ENCODE measurements at places on chromosomes 16 and 17. TPM values are rescaled to one million over a fixed set of nuclear protein-coding genes. Genes with fewer than 3 reads are reported as not detected.
A peak's percentile ranks its signal among the peaks of the same experiment; 100 is the strongest.

Gene TMC8
- total RNA-seq, result 24.6 TPM

- H3K4me1 ChIP-seq, result no peaks in the 10 kb centered on the region
- no peak for DNase-seq
- no peaks in the 10 kb centered on the region for H3K27me3 ChIP-seq
- H3K4me3 ChIP-seq, result no peak overlapping the region
- H3K36me3 ChIP-seq, result no peaks in the 10 kb centered on the region
- peak overlapping the region; percentile 33 for H3K27ac ChIP-seq
These were observed 23.2 kb downstream of the CDH3 start for GRCh38 chr16:68668266-68668665.

- no peak for DNase-seq
- no peaks in the 10 kb centered on the region for H3K4me1 ChIP-seq
- no peak overlapping the region for H3K4me3 ChIP-seq
- H3K36me3 ChIP-seq, result no peaks in the 10 kb centered on the region
- no peak overlapping the region for H3K27ac ChIP-seq
- H3K27me3 ChIP-seq, result no peaks in the 10 kb centered on the region
These were observed 135.6 kb downstream of the MSI2 start for GRCh38 chr17:57391857-57392471.

DNA sequence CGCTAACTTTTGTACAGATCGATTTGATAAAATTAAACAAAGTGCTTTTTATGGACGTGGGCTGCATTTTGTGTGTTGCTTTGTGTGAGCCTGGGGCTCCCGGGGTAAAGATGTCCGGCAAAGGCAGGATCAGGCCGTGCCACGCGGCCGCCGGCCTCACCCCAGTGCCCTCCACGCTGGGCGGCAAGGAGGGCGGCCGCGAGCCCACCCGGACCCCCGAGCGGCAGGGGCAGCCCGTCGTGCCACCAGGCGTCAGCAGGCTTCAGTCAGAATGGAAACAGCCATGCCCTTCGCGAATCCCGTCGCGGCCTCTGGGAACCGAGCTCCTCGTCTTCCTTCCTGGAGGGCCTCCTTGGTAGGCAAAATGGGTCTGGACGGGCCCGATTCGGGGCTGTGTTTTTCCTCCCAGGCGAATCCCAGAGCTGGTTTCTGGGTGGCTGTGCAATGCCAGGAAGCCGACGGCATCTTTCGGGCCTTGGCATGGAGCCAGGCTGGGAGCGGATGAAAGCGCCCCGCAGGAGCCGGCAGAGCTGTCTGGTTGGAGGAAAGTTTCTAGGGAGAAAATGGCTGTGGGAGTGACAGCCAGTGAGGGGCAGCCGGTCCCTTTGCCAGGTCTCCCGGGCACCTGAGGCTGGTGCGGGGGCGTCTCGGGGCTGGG lies 5.5 kb downstream of the SOX8 start:
- no peak overlapping the region for H3K27ac ChIP-seq
- H3K27me3 ChIP-seq, result no peaks in the 10 kb centered on the region
- no peaks in the 10 kb centered on the region for H3K36me3 ChIP-seq
- no peak for DNase-seq
- H3K4me3 ChIP-seq, result no peak overlapping the region

Gene CACNA1G
- total RNA-seq, result 4.9 TPM

GRCh38 chr17:36127911-36128310 lies 24.3 kb downstream of the CCL4 start:
- no peaks in the 10 kb centered on the region for H3K36me3 ChIP-seq
- no peaks in the 10 kb centered on the region for H3K4me1 ChIP-seq
- DNase-seq, result no peak

- no peak for DNase-seq
- H3K27ac ChIP-seq, result no peak overlapping the region
- H3K4me1 ChIP-seq, result no peaks in the 10 kb centered on the region
- H3K27me3 ChIP-seq, result no peaks in the 10 kb centered on the region
- no peaks in the 10 kb centered on the region for H3K36me3 ChIP-seq
These were observed 1226.0 kb downstream of the CDH8 start for GRCh38 chr16:60810250-60810649.

Gene TMC5
- total RNA-seq, result not detected

Gene TBX4
- not detected for total RNA-seq

DNA sequence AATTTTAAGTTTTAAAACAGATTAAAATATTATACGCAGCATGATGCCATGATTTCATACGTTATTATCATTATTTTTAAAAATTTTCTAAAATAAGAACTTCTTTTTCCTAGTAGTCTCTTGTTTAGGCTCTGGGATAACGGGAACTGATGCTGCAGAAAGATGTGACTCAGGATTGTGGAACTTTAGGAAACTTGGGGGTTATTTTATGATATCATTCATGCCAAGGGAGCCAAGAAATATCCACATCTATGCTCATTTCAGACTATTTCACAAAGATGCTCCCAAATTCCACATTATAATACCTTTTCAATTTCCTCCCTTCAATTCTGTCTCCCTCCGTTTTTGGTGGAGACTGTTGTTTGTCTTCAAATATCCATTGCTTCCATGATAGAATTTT lies 236.4 kb downstream of the HS3ST3A1 start:
- H3K36me3 ChIP-seq, result no peaks in the 10 kb centered on the region
- H3K4me1 ChIP-seq, result no peaks in the 10 kb centered on the region
- DNase-seq, result no peak
- no peaks in the 10 kb centered on the region for H3K27me3 ChIP-seq
- no peak overlapping the region for H3K4me3 ChIP-seq

Gene LGALS9B
- total RNA-seq, result 0.98 TPM

DNA sequence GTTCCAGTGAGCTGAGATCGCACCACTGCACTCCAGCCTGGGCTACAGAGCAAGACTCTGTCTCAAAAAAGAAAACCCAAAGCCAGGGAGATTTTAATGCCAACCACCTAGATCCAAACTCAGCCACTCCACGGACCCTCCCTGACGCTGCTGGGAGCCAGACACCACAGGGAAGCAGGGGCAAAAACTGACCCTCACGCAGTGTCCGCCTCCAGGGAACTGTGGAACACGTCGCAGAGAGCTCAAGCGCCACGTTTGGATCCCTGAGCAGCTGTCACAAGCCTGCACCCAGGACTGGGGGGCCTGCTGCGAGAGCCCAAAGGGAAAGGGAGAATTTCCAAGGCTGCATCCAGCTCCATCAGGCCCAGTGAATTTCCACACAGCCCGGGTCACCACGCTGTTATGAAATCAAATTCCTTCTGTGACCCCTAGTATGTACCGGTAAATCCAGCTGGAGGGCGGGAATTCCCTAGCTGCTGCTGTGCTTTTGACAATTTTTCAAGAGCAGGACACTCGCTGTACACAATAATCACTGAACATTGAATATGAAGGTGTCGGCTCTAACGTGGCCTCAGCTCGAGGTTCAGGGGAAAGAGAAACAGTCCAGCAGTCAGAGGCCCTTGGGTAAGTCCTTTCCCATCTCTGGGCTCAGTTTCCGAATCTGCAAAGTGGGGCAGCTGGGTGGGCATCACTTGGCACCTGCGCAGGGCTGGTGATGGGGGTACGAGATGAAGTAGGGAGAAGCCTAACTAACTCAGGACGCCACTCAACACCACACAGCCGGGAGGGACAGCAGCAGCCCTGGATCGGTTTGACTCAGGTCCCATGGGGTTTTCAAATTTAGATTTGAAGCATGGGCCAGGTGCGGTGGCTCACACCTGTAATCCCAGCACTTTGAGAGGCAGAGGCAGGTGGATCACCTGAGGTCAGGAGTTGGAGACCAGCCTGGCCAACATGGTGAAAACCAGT lies 8.6 kb downstream of the CARHSP1 start:
- H3K4me3 ChIP-seq, result no peak overlapping the region
- peak overlapping the region; percentile 62 for H3K27ac ChIP-seq
- H3K27me3 ChIP-seq, result no peaks in the 10 kb centered on the region
- peaks cover 71% of the 10 kb centered on the region for H3K4me1 ChIP-seq

GRCh38 chr16:19102187-19102872 lies 11.4 kb upstream of the ITPRIPL2 start:
- no peak overlapping the region for H3K27ac ChIP-seq
- DNase-seq, result no peak
- H3K4me3 ChIP-seq, result no peak overlapping the region

DNA sequence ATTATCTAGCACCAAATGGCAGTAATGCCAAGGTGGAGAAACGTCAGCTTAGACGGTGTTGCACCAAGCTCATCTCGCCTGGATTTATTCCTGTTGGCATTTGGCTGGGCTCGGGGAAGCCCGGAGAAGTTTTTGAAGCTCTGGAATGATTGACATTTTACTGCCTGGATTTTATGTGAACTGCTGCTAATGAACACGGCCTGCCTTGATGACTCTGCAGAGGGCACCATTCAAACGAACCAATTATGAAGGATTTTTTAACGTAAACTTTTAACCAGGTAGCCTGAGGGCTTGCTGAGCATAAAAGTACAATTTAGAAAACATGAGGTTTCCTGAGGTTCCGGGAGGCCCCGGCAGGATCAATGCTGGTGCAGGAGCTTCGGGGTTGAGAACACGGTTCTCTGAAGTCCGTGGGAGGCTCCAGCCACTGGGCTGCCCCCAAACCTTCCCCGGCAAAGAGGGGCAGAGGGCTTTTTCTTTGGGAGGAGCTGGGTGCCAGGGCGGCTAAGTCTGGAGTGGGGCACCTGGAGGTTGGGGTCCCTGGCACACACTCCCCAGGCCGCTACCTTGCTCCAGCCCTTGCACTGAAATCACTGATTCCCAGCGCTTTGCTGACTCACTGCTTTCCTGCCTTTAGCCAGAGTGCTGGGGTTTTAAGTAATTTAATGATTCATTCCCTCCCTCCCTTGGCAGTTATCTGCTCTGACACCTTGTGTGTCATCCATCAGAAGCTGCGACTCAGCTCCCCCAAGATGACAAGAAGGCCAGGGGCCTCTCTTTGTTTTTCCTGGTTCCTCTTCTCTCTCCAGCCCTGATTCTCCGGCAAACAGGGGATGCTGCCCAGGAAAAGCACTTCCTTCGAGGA lies 161.2 kb upstream of the IRX3 start:
- H3K4me3 ChIP-seq, result no peak overlapping the region
- H3K4me1 ChIP-seq, result peaks cover 20% of the 10 kb centered on the region
- H3K27ac ChIP-seq, result no peak overlapping the region
- DNase-seq, result no peak

- DNase-seq, result no peak
- H3K27ac ChIP-seq, result no peak overlapping the region
- H3K27me3 ChIP-seq, result no peaks in the 10 kb centered on the region
These were observed 10.9 kb upstream of the SP2 start for GRCh38 chr17:47884905-47885730.

Gene ETV4
- 5.4 TPM for total RNA-seq

Gene NOMO2
- total RNA-seq, result 58.4 TPM

Gene TOM1L1
- total RNA-seq, result 17.7 TPM

Gene ZFP1
- total RNA-seq, result 11.3 TPM

- peak overlapping the region; percentile 59 for H3K4me3 ChIP-seq
- H3K36me3 ChIP-seq, result no peaks in the 10 kb centered on the region
- peaks cover 21% of the 10 kb centered on the region for H3K4me1 ChIP-seq
- DNase-seq, result no peak
- H3K27me3 ChIP-seq, result no peaks in the 10 kb centered on the region
These were observed 393 bp downstream of the PSMC3IP start for GRCh38 chr17:42577140-42577531.

Gene CDH13
- 123 TPM for total RNA-seq

Gene BOLA2B
- 292 TPM for total RNA-seq

GRCh38 chr17:6577686-6578263 lies 21.4 kb upstream of the PITPNM3 start:
- no peak for DNase-seq
- H3K36me3 ChIP-seq, result peaks cover 9% of the 10 kb centered on the region
- peaks cover 14% of the 10 kb centered on the region for H3K4me1 ChIP-seq
- H3K4me3 ChIP-seq, result no peak overlapping the region
- H3K27me3 ChIP-seq, result no peaks in the 10 kb centered on the region

GRCh38 chr17:81685108-81685507 lies 1.3 kb downstream of the HGS start:
- H3K27ac ChIP-seq, result no peak overlapping the region
- H3K36me3 ChIP-seq, result no peaks in the 10 kb centered on the region
- H3K4me1 ChIP-seq, result peaks cover 48% of the 10 kb centered on the region
- H3K27me3 ChIP-seq, result no peaks in the 10 kb centered on the region
- peak overlapping the region; percentile 100 for H3K4me3 ChIP-seq

DNA sequence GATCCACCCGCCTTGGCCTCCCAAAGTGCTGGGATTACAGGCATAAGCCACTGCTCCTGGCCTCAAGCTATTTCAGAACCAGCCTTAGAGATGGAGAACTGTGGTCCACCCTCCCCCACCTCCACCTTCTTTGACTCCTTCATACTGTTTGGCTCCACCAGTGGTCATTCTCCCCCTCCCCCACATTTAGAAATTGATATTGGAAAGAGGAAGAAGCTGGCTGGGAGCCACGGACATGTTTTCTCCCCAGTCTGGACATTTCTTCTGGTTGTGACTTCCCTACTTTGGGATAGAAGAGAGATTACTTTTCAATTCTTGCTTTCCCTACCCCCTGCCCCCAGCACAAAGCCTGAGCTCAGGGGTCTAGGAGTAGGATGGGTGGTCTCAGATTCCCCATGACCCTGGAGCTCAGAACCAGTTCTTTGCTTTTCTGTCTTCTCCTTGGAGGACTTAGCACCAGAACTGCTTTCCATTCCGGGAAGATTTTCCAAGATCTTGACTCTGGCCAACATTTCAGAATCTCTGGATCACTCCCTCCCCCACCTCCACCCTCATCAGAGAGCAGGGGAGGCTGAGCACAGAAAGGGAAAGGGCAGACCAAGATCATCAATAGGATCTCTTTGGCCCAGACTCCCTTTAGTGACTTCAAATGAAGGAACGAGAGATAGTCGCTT lies 16.3 kb downstream of the CAVIN1 start:
- no peaks in the 10 kb centered on the region for H3K27me3 ChIP-seq
- no peaks in the 10 kb centered on the region for H3K36me3 ChIP-seq
- peaks cover 82% of the 10 kb centered on the region for H3K4me1 ChIP-seq
- no peak overlapping the region for H3K4me3 ChIP-seq
- DNase-seq, result no peak

Gene CHD9NB
- not detected for total RNA-seq
